ENCODE measurements at places on chromosomes 3 and 15.

DNA sequence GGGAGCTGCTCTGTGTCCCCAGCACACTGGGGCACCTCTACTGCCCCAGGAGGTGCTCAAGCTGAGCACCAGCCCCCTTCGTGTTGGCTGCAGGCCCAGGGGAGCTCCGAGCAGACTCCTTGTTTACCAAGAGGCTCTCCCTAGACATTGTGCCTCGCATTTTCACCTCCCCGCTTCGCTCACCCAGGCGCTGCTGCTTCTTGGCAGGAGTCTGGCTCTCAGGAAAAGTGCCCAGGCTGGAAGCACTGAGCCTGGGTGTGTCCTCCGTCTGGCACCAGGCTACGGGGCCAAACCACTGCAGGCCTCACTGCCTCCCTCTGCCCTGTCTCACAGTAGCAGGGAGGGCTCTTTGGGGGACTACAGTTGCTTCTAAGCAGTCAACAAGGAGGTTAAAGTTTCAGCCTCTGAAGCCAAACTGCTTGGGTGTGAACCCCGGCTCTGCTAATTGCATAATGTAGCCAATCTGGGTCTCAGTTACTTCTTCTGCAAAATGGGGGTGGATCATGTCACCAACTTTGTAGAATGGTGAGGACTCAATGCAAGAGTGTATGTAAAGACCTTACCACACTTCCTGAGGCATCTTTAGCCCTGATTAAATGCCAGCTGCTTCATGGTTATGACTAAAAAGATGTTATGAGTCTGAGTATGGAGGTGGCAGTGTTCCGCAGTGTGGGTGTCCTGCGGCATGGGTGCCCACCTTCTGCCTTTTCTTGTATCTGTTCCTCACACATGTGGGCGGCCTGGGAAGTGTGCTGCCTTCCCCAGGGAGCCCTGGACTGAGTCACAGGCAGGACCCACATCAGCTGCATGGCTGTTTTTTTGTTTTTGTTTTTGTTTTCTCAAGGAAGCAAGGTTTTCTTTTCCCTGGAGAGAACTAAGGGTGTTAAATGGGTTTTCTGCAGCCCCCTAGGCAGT lies 88.9 kb downstream of the CLSTN2 start:
- no peak for DNase-seq

GRCh38 chr15:70447521-70447920 lies 315.8 kb downstream of the UACA start:
- DNase-seq: no peak

GRCh38 chr3:168029705-168030104 lies 66.0 kb downstream of the GOLIM4 start:
- DNase-seq: no peak

- DNase-seq: no peak
These were observed 264.7 kb upstream of the KCNH8 start for GRCh38 chr3:18883571-18883970.

GRCh38 chr15:68609629-68610028 lies 30.8 kb downstream of the CORO2B start:
- DNase-seq: no peak

- no peak for DNase-seq
These were observed 58.2 kb downstream of the FGD5 start for GRCh38 chr3:14876921-14877333.

- DNase-seq: no peak
These were observed 7.9 kb upstream of the CAMK1 start for GRCh38 chr3:9777694-9778021.

- DNase-seq: no peak
These were observed 73.7 kb downstream of the DNAJB8 start for GRCh38 chr3:128392818-128393544.

- no peak for DNase-seq
These were observed 16.1 kb downstream of the PDCD10 start for GRCh38 chr3:167718582-167718981.

- DNase-seq: no peak
These were observed 136.7 kb upstream of the ADAMTS9 start for GRCh38 chr3:64824394-64824909.

DNA sequence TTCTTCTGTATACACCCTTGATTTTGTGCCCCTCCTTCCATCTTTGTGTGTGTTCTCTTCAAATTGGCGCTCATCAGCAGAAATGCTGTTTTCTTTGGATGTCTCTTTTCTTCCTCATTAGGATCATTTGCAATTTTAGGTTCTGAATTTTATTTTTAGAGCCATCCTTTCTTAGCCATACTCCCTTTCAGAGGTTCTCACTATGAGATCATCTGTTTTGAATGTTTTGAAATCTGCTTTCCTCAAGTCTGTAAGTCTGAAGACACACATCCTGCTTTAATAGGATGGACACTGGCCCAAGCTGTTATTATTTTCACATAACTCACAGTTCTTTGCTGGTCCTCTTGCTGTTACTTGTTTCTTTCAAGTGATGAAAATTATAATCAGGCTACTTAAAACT lies 124.8 kb downstream of the BDH1 start:
- DNase-seq: no peak

DNA sequence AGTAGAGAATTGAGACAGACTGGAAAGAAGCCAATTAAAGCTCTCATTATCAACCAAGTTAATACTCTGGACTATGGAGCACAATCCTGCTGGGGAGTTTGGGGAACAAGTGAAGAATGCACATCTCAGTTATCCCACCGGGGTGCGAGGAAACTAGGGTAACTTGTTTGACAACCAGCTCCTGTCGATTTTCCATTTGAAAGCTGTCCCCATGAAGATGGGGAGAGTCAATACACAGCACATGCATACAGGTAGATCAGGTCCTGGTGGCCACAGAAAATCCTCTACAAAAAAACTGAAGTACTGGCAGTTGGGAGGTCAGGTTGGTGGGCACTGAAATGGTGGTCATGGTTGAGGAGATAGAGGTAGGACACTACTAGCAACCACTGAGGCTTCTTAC lies 25.7 kb upstream of the GRAMD1C start:
- no peak for DNase-seq

DNA sequence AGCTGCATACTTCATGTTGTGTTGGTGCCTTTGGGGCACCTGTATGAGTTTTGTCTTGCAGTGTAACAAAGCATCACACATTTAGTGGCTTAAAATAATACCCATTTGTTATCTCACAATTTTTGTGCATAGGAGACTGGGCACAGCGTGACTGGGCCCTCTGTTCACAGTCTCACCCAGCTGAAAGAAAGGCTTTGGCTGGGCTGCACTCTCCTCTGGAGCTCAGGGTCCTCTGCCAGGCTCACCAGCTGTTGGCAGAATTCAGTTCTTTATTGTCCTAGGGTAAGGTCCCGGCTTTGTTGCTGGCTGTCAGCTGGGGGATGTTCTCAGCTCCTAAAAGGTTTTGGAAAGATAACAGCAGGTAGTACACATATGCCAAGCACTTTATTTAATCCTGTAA lies 263.3 kb downstream of the CLSTN2 start:
- no peak for DNase-seq

- no peak for DNase-seq
These were observed 93.1 kb downstream of the DNASE1L3 start for GRCh38 chr3:58117561-58118181.

GRCh38 chr3:169618894-169619792 lies 44.4 kb downstream of the MECOM start:
- no peak for DNase-seq

- no peak for DNase-seq
These were observed 54.4 kb downstream of the KCNH8 start for GRCh38 chr3:19202754-19203153.

DNA sequence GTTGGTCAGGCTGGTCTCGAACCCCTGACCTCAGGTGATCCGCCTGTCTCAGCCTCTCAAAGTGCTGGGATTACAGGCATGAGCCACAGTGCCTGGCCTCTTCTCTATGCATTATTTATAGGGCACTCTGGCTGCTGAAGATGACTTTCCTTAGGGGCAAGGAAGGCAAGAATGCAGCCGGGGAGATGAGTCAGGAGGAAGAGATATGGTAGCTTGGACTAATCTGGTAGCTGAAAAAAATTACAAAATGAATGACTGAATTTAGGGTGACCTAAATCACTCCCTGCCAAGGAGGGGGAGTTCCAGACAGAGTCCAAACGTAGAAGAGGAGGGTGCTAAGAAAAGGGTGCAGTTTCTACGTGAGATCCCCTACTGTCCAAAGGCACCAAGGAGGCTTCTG lies 14.2 kb downstream of the RHCG start:
- DNase-seq: no peak

GRCh38 chr15:73225358-73226015 lies 143.3 kb downstream of the HCN4 start:
- DNase-seq: no peak

- DNase-seq: no peak
These were observed 380.0 kb upstream of the GOLIM4 start for GRCh38 chr3:168475704-168476103.

- DNase-seq: no peak
These were observed 17.8 kb downstream of the MAP2K1 start for GRCh38 chr15:66404532-66404931.

DNA sequence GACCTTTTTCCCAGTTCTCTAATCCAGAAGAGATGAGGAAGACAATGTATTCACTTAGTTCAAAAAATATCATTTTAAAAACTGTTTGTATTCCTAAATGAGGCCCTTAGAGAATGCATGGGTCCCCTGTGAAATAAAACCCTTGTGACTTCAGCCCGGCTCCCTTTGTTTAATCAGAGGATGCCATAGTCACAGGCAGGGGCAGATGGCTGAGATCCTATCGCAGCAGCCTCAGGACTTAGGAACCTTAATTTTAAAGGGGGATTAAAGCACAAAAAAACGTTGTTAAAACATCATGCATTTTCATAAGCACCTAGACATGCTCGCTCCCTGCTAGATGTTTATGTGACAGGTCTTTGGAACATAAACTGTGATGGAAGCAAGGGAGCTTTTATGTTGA lies 176.6 kb downstream of the IL20RB start:
- DNase-seq: no peak

- DNase-seq: no peak
These were observed 29.6 kb downstream of the CPOX start for GRCh38 chr3:98563661-98564281.

- no peak for DNase-seq
These were observed 567.3 kb upstream of the ZNF717 start for GRCh38 chr3:76352511-76353284.

GRCh38 chr3:127790882-127791183 lies 31.5 kb downstream of the MGLL start:
- no peak for DNase-seq

DNA sequence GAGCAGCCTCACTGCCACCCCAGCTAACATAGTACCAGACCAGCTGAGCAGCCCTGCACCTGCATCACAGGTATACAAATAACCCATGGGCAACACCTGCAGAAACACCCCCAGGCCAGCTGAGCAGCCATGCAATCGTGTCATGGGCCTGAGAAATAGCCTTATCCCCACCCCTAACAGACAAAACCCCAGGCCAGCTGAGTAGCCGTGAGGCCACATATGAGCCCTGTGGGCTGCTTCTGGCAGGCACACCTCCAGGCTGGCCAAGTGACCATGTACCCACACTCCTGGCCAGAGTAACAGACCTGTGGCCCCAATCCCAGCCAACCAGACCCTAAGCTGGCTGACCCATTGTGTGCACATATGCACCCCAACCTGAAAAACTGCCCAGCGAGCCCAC lies 138.6 kb downstream of the DMXL2 start:
- no peak for DNase-seq

DNA sequence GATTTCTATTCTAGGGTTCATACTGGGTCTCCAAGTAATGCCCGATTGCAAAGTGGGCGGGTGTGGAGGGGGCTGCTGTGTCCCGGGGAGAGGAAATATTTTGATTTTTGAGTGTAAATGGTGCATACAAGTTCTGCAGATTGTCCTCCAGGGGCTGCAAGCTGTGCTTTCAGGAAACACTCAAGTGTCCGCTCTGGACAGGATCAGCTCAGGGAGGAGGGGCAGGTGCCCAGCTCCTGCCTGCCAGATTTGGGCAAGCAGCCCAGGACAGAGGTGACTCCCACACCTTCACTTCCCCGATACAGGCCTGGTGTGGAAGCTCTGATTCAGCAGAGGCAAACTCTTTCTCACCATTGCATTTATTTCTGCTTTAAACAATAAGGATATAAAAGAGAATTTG lies 142.7 kb downstream of the ALDH1A2 start:
- DNase-seq: no peak

- no peak for DNase-seq
These were observed 242.6 kb upstream of the TPRG1 start for GRCh38 chr3:188929137-188929536.

- DNase-seq: no peak
These were observed 20.2 kb upstream of the ERICH6 start for GRCh38 chr3:150723946-150724345.

DNA sequence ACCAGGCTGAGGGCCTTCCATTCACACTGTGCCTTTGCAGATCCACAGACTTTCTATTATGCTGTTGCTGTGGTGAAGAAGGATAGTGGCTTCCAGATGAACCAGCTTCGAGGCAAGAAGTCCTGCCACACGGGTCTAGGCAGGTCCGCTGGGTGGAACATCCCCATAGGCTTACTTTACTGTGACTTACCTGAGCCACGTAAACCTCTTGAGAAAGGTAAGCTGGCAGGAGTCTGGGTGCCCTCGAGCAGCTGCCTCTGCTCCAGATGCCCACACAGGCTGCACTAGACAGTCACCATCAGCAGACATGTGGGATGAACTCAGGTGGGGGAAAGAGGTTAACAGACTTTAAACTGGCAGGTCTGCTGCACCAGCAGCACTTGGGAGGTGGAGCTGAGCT lies 8.3 kb downstream of the TF start:
- DNase-seq: no peak

DNA sequence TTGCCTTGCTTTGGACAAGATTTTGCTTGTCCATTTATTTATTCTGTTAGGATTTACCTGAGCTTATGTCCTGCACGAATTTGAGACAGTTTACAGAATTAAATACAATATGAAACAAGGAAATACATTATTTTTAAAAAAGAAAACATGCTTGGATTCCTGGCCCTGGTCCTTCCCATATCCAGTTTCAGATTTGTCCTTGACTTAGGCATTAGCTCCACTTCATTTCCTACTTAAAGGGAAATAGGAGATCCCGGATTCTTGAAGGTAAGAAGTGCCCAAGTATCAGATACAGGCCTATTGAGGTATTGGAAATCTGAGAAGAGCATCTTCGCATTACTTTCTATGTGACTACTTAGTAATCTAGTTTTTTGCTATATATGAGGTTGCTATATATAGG lies 672.0 kb downstream of the SI start:
- no peak for DNase-seq

GRCh38 chr3:148389916-148390315 lies 307.8 kb upstream of the AGTR1 start:
- DNase-seq: no peak

DNA sequence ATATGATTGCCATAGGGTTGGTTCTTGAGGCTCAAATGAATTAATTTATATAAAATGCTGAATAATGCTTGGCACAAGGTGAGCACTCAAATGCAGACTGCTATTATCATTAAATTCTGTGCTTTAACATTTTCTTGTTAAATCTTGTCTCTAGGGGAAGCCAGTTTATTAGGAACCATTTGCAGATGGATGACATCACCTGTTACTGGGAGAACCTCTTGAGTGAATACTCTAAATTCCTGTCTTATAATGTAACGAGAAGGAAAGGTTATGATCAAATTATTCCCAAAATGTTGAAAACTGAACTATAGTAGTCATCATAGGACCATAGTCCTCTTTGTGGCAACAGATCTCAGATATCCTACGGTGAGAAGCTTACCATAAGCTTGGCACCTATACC lies 6.2 kb upstream of the TIMMDC1 start:
- DNase-seq: no peak

GRCh38 chr3:49940667-49941249 lies 808 bp downstream of the RBM6 start:
- DNase-seq: no peak
